ENCODE measurements at places on chromosomes 1 and 21.

GRCh38 chr1:205271277-205271676 lies 43.5 kb downstream of the TMCC2 start:
- H3K36me3 ChIP-seq = no peaks in the 10 kb centered on the region
- no peak overlapping the region for H3K27ac ChIP-seq
- H3K4me3 ChIP-seq = no peak overlapping the region
- no peaks in the 10 kb centered on the region for H3K27me3 ChIP-seq
- peaks cover 10% of the 10 kb centered on the region for H3K4me1 ChIP-seq
- DNase-seq = no peak

GRCh38 chr21:33696465-33696864 lies 54.2 kb downstream of the ITSN1 start:
- H3K4me3 ChIP-seq = no peak overlapping the region
- DNase-seq = no peak
- H3K4me1 ChIP-seq = peaks cover 13% of the 10 kb centered on the region
- H3K27ac ChIP-seq = no peak overlapping the region

GRCh38 chr1:176802316-176802715 lies 339.3 kb downstream of the PAPPA2 start:
- H3K27ac ChIP-seq = no peak overlapping the region
- H3K4me1 ChIP-seq = no peaks in the 10 kb centered on the region
- H3K4me3 ChIP-seq = no peak overlapping the region
- H3K36me3 ChIP-seq = no peaks in the 10 kb centered on the region

DNA sequence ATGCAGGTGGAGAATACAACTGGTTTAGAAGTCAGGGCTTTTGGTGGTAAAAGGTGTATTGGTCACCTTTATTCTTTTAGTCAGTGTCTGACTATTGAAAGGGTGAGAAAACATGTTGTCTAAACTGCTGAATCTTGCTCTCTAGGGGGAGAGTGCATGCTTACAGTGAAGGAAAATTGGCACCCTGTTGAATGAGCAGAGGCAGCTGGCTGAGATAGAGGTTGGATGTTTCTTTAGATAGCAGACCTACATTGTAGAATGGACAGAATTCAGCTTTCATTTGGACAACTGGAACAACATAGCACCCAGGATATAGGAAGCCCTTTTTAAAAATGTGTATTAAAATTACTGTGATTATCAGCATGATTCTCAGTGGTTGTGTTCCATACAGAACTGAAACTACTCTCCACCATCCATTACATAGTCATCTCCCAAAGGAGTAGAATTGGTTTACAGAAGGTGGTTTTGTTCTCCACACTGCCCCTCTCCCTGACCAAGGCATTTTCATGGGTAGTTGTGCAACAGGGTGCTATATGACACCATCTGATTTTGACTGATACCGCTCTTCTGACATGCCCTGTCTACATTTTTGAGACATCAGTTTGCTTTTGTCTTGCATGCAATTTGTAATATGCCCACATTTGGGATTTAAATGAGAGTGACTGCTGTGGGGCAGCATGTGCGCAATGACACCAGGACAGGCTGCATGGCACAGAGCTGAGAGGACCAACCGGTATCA lies 16.2 kb downstream of the RHOU start:
- DNase-seq = no peak
- no peak overlapping the region for H3K27ac ChIP-seq
- H3K36me3 ChIP-seq = no peaks in the 10 kb centered on the region
- no peaks in the 10 kb centered on the region for H3K4me1 ChIP-seq

- no peak for DNase-seq
- peaks cover 5% of the 10 kb centered on the region for H3K4me1 ChIP-seq
- H3K27me3 ChIP-seq = no peaks in the 10 kb centered on the region
- H3K36me3 ChIP-seq = no peaks in the 10 kb centered on the region
- H3K4me3 ChIP-seq = no peak overlapping the region
- no peak overlapping the region for H3K27ac ChIP-seq
Measured at GRCh38 chr1:108686614-108687313, 5.3 kb upstream of the PRPF38B start.

GRCh38 chr1:218553197-218553596 lies 208.1 kb downstream of the TGFB2 start:
- DNase-seq = no peak
- H3K27me3 ChIP-seq = no peaks in the 10 kb centered on the region
- no peak overlapping the region for H3K4me3 ChIP-seq
- H3K27ac ChIP-seq = no peak overlapping the region
- peaks cover 8% of the 10 kb centered on the region for H3K4me1 ChIP-seq

DNA sequence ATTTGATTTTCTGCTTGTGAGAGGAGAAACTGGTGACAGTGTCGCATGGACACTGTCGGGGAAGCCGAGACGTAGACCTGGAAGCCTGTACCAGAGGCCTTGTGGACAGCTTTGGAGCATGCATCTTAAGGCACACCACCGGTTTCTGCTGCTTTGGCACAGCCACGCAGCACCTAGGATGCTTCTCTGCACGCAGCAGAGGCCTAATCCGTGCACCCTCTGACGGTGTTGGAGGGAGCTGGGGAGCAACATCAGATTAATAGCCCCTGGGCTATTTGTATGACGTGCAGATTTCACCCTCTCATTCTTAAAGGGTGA lies 30.3 kb downstream of the TEX35 start:
- no peak for DNase-seq
- no peak overlapping the region for H3K27ac ChIP-seq
- no peaks in the 10 kb centered on the region for H3K27me3 ChIP-seq
- H3K4me1 ChIP-seq = peaks cover 3% of the 10 kb centered on the region
- H3K4me3 ChIP-seq = peak overlapping the region; percentile 73

- no peak overlapping the region for H3K4me3 ChIP-seq
- DNase-seq = no peak
- no peaks in the 10 kb centered on the region for H3K4me1 ChIP-seq
- no peaks in the 10 kb centered on the region for H3K36me3 ChIP-seq
- H3K27ac ChIP-seq = no peak overlapping the region
- no peaks in the 10 kb centered on the region for H3K27me3 ChIP-seq
Measured at GRCh38 chr1:101175886-101176285, 60.9 kb upstream of the S1PR1 start.

GRCh38 chr1:73366734-73367413 lies 831.1 kb downstream of the LRRIQ3 start:
- no peak overlapping the region for H3K27ac ChIP-seq
- DNase-seq = no peak
- H3K36me3 ChIP-seq = no peaks in the 10 kb centered on the region
- H3K4me3 ChIP-seq = no peak overlapping the region

- H3K36me3 ChIP-seq = peaks cover 3% of the 10 kb centered on the region
- peak; percentile 85 for DNase-seq
- peak overlapping the region; percentile 73 for H3K27ac ChIP-seq
- H3K4me1 ChIP-seq = peaks cover 40% of the 10 kb centered on the region
Measured at GRCh38 chr1:41448821-41449220, 35.7 kb downstream of the EDN2 start.

- H3K4me3 ChIP-seq = no peak overlapping the region
- no peak overlapping the region for H3K27ac ChIP-seq
- no peaks in the 10 kb centered on the region for H3K27me3 ChIP-seq
- H3K36me3 ChIP-seq = no peaks in the 10 kb centered on the region
- peaks cover 8% of the 10 kb centered on the region for H3K4me1 ChIP-seq
Measured at GRCh38 chr1:148307583-148308185, 155.6 kb upstream of the NBPF11 start.

DNA sequence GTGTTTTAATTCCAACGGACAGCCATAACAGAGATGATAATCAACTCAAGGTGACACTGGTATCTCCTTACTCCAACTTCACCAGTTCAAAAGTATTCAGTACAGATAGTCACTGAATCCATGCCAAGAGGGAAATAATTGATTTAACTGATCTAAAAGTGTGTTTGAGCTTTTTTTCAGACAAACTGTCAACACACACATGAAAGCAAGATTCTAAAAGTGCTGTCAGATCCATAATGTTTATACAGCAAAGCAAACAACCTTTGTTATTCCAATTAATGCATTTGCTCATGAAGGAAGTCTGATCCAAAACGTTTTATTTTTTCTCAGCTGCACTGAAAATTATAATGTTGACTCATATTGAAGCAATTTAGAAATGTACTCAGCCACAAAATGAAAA lies 5.9 kb upstream of the PRKAA2 start:
- DNase-seq = no peak
- no peaks in the 10 kb centered on the region for H3K27me3 ChIP-seq
- no peak overlapping the region for H3K27ac ChIP-seq
- no peaks in the 10 kb centered on the region for H3K4me1 ChIP-seq
- H3K4me3 ChIP-seq = no peak overlapping the region
- no peaks in the 10 kb centered on the region for H3K36me3 ChIP-seq

DNA sequence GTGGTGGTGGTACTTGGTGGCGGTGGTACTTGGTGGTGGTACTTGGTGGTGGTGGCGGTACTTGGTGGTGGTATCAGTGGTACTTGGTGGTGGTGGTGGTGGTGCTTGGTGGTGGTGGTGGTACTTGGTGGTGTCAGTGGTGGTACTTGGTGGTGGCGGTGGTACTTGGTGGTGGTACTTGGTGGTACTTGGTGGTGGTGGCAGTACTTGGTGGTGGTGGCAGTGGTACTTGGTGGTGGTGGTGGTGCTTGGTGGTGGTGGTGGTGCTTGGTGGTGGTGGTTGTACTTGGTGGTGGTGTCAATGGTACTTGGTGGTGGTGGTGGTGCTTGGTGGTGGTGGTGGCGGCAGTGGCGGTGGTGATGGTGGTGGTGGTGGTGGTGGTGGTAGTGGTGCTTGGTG lies 20.2 kb downstream of the COQ8A start:
- no peak overlapping the region for H3K4me3 ChIP-seq
- no peak for DNase-seq
- H3K36me3 ChIP-seq = no peaks in the 10 kb centered on the region
- H3K4me1 ChIP-seq = no peaks in the 10 kb centered on the region
- no peak overlapping the region for H3K27ac ChIP-seq
- H3K27me3 ChIP-seq = no peaks in the 10 kb centered on the region

GRCh38 chr21:41830764-41831452 lies 48.2 kb downstream of the PRDM15 start:
- DNase-seq = no peak
- H3K36me3 ChIP-seq = no peaks in the 10 kb centered on the region
- no peak overlapping the region for H3K27ac ChIP-seq
- no peak overlapping the region for H3K4me3 ChIP-seq
- no peaks in the 10 kb centered on the region for H3K4me1 ChIP-seq
- no peaks in the 10 kb centered on the region for H3K27me3 ChIP-seq

DNA sequence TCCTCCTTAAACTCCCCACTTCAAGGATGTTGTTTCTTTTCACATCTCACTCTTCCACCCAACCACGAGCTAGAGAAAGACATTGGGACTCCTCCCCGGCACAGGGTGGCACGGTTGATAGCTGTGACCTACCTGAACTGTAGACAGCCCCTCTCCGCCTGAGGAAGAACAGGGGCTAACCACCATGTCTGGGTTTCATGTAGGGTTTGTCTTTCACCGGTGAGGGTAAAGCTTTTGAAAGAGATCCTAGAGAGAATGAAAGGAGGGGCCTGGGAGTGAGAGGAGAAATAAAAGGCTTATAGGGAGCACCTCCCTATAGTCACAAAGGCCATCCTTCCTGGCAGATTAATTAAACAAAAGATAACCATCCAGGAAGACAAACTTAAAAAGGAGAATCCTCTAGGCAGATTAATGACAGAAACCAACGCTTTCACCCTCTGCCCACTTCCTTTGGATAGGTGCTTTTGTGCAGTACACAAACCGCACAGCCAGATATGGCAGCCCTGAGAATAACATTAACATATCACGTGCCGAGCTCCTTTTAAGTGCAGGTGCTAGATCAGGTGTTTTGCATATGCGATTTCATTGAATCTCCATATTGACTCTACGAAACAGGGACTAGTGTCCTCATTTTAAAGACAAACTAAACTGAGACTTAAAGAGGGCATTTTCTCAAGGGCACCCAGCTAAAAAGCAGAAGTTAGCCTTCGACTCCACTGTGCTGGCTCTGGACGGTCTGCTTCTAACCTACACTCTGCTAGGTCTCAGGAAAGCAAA lies 178.1 kb upstream of the RUNX1 start:
- H3K27me3 ChIP-seq = no peaks in the 10 kb centered on the region
- peaks cover 44% of the 10 kb centered on the region for H3K4me1 ChIP-seq
- H3K4me3 ChIP-seq = no peak overlapping the region
- peak; percentile 20 for DNase-seq

DNA sequence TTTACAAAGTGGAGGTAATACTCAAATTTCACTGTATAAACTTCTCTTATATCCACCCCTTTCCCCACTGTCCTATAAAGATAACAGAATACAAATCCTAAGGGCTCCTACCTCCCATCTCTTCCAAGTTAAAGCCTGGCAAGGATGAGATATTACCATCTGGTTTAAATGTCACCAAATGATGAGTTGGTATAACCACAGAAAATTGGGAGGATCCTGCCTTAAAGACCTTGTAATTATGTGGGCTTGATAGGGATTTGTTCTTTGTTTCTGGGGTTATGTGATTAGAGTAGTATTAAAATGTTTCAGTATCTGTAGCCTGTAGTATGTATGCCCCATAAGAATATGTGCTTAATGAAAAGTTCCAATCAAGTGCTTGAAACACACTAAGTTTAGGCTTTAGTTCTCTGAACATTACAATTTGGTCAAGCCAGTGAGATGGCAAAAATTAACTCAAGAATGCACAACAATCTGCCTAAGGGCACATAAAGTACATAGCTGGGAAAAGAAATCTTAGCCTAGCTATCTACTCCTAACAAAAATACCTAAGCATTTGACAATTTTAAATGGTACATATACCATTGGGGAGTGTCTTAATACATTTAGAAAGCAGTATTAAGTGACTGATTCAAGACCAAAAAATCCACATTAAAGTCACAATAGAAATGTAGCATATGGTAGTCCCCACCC lies 14.0 kb downstream of the KDM5B start:
- no peaks in the 10 kb centered on the region for H3K4me1 ChIP-seq
- H3K27ac ChIP-seq = no peak overlapping the region
- H3K36me3 ChIP-seq = no peaks in the 10 kb centered on the region
- no peak overlapping the region for H3K4me3 ChIP-seq

- DNase-seq = no peak
- no peaks in the 10 kb centered on the region for H3K4me1 ChIP-seq
- H3K36me3 ChIP-seq = no peaks in the 10 kb centered on the region
- H3K4me3 ChIP-seq = no peak overlapping the region
Measured at GRCh38 chr21:24636696-24637095, 970.6 kb downstream of the MRPL39 start.

GRCh38 chr1:99469550-99469971 lies 176.4 kb upstream of the PALMD start:
- H3K4me1 ChIP-seq = peaks cover 19% of the 10 kb centered on the region
- H3K27me3 ChIP-seq = no peaks in the 10 kb centered on the region
- no peaks in the 10 kb centered on the region for H3K36me3 ChIP-seq
- no peak overlapping the region for H3K27ac ChIP-seq
- H3K4me3 ChIP-seq = no peak overlapping the region

DNA sequence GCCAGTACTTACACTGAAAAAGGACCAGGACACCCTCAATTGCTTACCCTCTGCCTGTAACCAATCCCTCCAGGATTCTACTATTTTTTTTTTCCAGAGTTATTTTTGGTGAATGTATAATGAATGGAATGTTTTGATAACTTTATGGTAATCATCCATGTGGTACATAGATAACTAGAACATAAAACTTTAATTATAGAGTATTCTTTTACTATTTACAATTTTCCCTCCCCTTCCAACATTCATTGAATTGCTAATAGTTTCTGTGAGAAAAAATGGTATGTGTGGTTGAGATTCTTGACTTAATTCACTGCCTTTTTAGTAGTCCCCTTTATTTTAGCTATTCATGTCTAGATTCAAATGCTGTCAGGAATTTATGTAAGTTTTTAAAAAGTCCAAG lies 164.6 kb downstream of the CYYR1 start:
- DNase-seq = no peak
- H3K27ac ChIP-seq = no peak overlapping the region
- no peaks in the 10 kb centered on the region for H3K27me3 ChIP-seq
- peaks cover 14% of the 10 kb centered on the region for H3K4me1 ChIP-seq

Data from SJCRH30 (cell line).